ENCODE measurements at places on chromosomes 1 and 21.

- DNase-seq, result no peak
Measured at GRCh38 chr1:54610601-54611580, 12.4 kb downstream of the FAM151A start.

DNA sequence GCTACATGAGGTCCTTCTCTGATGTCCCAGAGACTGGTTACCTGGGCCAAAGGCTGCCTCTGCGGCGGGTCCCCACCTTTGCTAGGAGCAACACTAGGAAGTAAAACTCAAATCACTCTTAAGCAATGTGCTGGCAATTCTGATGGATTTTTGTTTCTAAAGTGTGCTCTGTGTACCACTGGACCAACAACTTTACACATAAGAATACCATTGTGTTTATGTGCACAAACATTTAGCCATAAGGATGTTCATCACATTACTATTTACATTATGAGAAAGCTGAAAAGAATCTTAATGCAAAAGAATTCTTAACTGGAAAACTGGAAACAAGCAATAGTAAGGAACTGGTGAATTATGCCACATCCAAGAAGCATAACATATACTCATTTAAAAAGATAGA is 38.6 kb downstream of the SSBP3 start:
- no peak for DNase-seq

- DNase-seq, result no peak
Measured at GRCh38 chr1:247243524-247244137, 12.2 kb upstream of the VN1R5 start.

GRCh38 chr1:247212627-247213617 is 41.1 kb upstream of the ZNF124 start:
- DNase-seq, result no peak

- DNase-seq, result no peak
Measured at GRCh38 chr1:9558271-9558945, 19.1 kb downstream of the SLC25A33 start.

DNA sequence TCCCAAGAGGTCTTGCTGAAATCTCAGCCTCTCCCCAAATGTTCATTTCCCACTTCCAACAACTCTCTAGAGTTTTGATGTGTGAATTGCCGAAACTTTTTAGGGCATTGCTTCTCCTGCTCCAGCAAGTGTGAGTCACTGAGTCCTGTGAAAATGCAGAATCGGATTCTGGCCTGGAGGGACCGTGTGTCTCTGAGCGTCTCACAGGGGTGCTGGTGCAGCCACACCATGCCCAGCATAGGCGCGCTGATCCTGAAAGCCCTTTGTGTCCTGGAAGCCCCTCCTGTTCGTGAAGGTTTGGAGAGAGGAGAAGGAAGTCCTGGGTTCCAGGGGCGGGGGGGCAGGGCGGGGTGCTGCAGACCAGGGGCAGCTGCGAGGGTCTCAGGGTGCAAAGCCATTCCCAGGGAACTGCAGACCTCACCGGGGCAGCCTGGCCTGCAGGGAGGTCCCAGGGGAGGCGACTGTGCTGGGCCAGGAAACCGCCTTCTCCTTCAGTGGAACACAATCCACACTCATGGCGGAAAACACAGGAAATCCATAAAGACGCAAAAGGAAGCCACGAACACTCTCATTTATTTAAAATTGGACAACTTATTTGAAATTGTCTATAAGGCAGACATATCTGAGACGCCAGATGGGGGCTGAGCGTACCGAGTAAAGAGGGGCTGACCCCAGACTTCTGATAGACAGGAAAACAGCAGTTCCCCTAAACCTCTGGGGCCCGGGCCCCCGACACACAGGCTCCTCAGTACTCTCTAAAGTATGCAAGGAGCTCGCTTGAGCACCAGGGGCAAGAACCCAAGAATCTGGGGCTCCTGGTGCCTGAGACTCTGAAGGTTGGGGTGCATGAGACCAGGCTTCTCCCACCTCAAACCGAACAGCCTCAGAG is 43.5 kb upstream of the ADARB1 start:
- DNase-seq, result no peak

- no peak for DNase-seq
Measured at GRCh38 chr1:65820983-65821382, 28.3 kb downstream of the PDE4B start.

DNA sequence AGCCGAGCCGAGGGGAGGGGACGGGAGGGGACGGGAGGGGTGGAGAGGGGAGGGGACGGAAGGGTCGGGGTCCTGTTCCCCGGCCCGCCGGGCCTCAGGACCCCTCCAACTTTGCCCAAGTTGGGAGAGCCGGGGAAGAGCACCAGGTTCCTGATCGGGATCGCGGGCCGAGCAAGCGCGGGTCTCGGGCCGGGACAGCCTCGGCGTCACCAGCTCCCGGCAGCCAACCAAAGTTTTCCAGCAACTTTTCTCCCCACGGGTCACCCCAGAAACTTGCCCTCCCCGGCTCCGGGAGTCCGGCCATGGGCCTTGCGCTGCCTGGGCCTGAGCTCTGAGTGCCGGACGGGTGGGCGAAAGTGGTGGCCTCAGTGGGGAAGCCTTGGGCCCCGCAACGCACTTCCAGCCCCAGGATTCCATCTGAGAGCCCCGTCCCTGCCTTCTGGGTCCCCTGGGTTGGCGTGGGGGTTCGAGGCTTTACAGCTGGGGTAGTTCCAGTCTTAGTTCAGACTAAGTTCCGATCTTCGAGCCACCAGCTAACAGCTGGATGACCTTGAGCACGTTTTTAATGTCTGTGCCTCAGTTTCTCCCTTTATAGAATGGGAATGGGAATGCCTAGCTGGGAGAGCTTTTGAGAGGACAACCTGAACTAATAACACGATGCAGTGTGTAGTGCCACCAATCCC is 458 bp downstream of the ZC3H12A start:
- no peak for DNase-seq

DNA sequence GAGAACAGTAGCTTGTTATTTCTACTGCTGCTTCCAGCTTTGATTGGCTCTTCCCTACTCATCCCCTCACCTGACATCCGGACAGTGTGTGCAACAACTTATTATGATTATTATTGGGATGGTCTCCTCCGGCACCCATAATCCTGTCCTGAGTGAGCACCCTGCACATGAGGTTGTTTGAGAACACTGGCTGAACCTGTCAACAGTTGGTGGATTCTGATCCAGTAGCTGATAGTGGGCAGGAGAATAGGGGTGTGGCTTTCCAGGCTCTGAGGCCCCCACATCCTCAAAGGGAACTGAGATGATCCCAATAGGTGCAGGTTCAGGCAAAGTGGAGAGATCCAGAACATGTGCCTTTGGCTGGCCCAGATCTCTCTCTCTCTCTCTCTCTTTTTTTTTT is 60.5 kb downstream of the RUNX1 start:
- DNase-seq, result no peak
